Right renal cortex interstitium (tissue), 3 donors: ENCODE measurements at places on chromosomes 7 and 10.
A peak's percentile ranks its signal among the peaks of the same experiment; 100 is the strongest.

GRCh38 chr7:17436126-17436525 is 137.7 kb downstream of the AHR start:
- DNase-seq, result no peak

DNA sequence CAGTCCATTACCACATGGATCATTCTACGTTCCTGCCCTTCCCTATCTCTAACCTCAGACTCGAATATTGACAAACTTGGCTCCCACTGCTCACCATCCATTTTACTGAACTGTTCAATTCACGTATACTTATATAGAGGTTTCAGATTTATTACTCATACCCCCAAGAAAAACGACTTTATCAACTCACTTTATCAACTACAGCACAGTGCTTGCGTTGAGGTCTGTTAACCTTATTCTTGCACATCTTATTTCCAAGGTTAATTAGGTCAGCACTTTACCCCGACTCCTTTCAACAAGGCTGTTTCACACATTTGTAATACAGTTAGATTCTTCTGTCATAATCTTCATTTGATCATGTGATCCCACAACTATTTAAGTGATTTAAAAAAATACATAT is 162.3 kb upstream of the AHR start:
- no peak for DNase-seq

- DNase-seq, result no peak
These were observed 202.1 kb downstream of the HECW1 start for GRCh38 chr7:43314379-43315158.

GRCh38 chr10:47042780-47043750 is 131.8 kb downstream of the PTPN20 start:
- DNase-seq, result no peak

DNA sequence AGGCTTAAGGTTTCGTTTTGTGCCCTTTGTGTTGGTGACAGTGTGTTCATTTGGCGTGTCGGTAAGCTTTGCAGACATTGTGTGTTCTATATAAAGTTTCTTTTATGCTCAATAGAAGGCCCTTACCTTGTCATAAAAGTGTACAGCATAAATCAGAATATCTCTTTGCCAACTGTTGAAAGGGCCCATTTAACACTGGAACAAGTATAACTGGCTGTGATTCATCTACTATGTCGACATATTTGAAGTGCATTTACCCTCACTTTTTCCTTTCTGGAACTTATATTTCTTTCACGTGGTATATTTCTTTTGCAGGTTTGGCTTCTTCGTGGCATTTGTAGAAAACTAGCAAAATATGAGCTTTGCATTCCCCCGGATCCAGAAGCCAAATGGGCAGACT is 32.7 kb downstream of the EEPD1 start:
- no peak for DNase-seq

DNA sequence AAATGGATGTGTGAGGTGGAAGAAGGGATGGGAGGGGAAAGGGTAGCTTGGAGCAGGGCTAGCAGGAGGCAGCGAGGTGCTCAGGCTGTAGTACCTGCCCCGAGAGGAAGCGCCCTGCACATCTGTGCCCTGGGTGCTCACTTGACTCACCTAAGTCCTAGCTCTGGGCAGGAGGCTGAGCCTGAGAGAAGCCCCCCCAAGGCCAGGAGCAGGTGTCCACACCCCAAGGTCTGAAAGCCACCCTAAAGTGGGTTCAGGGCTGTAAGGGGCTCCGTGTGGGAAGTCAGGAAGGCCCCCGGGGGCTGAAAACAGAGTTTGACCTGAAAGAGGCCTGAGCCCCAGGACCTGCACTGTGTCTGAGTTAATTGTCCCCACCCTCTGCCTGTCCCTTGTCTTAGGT is 95.8 kb upstream of the PODXL start:
- no peak for DNase-seq

GRCh38 chr10:73439605-73440312 is 6.4 kb upstream of the MSS51 start:
- no peak for DNase-seq

DNA sequence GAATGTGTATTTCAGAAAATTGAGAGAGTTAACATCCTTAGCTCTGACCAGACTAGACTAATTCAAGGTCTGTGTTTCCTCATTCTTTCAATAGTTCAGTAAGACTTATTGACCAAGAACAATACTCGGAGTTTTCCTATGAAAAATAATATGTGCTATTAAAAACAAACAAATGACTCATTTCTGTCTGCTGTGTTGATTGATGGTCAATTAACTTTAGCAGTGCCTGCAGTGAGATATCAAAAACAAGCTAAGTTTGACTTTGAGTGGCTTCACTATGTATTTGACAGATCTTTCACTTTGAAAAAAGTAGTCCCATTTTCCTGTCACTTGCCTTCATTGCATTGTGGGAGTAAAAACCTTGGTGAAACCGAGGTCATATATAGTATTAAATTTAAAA is 91.0 kb downstream of the GNAT3 start:
- no peak for DNase-seq

GRCh38 chr10:78511324-78512204 is 477.9 kb downstream of the RPS24 start:
- no peak for DNase-seq

DNA sequence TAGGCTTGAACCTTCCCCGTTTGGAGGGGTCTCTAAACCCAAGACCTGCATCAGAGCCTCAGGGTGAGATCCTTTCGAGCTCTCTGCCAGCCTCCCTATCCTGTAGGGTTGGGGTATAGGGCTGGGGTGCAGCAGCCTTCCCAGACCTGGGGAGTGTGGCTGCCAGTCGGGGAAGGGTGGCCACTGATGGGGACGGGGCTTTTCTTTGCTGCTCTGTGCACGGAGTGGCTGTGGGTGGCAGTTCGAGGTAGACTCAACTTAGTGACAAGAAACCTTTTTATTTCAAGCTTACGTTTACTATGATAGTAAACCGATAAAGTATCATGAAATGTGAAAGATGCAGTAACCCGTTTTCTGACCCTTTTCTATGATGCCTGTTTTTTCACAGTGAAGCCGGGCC is 13.0 kb downstream of the ZNF316 start:
- DNase-seq, result no peak

DNA sequence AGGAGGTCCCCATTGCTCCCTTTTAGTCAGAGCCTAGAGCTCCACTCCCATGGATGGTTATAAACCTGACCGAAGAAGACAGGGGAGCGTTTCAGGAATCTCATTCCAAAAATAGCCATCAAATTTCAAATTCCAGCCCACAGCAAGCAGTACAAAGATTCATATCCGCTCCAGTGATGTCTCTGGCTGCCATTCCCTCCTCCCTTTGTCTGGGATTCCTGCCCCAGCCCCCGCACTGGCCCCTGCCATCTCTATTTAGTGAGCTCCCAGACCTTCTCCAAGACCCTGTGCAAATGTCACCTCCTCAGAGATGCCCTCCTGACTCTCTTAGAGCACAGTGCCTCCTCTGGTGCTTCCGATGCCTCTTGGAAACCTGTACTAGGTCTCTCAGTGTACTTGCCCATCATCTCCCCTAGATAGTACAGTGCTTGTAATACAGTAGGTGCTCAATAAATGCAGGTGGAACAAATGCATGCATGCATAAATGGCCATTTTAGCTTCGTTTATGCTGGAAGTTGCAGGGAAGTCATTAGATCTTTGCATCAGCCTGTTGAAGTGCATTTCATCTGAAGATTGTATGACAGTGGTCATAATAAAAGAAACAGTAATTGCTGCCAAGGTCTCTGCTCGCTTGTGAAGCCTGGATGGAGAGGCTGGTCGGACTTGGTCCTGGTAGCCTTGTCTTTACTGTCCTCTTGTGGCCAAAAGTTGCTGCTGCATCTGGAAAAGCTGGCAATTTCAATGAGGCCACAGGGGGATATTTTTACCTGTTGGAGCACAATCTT is 32.0 kb upstream of the HABP2 start:
- peak; percentile 60 for DNase-seq

DNA sequence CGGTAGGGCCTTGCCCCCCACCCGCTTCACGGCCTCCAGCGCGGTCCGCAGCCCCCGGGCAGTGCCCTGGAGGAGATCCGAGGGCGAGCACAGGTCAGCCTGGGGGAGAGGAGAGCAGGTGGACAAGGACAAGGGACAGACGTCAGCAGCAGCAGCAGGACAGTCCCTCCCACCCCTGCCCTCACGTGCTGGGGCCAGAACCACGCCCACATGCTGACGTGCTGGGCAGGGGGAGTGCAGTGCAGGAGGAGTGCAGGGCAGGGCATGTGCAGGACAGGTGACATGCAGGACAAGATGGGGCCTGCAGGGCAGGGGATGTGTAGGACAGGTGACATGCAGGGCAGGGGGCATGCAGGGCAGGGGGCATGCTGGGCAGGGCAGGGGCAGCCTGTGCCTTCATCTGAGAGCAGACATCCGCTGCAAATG is 1.5 kb upstream of the SAP25 start:
- DNase-seq, result no peak

DNA sequence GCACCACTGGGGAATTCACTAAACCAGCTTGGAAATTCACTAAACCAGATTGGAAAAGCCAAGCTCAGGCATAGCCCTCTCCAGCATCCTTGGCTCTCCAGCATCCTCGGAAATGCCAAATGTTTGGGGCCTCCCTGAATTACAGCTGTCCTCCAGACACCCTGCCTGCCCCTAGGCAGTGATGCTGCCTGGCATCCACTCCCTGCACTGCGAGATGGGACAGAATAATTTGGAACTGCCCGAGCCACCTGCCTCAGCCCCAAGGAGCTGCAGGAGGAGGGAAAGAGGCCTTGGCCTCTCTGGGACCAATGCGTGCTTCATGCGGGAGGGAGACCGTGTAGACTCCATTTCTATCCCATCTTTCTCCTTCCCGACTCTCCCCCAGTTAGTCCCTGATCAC is 64.3 kb downstream of the INSIG1 start:
- DNase-seq, result no peak

DNA sequence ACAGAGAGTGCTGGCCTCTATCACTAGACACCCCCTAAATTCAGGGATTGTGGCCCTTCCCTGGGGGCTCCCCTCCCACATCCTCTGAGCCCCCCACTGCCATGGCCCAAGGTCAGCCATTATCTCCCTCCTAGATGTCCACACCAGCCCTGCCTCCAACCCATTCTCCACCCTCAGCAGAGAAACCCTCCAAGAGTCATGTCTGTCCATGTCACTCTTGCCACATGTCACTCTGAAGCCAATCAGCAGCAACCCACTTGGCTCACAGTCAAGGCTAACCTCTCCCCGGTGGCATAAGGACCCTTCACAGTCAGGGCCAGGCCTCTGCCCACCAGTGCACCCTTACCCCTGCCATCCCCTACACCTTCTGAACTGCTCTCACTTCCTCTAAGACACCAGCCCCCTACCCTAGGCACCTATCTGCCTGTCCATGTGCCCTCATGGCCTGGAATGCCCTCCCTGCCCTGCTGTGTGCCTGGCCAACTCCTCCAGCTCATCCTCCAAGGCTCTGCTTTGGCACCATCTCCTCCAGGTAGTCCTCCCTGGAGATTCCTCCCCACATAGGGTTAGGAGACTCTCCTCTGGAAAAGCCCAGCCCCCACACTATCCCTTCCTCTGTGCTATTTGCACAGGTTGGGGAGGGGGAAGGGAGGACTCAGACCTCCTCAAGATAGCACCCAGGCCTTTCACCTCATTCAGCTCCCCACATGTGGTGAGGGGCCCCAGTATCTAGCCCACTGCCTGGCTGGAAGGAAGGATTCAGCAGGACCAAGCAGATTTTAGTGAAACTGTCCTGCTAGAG is 83.7 kb downstream of the GRID1 start:
- no peak for DNase-seq

GRCh38 chr10:14162629-14163344 is 167.9 kb downstream of the FRMD4A start:
- DNase-seq, result no peak

GRCh38 chr7:128370491-128370890 is 9.0 kb upstream of the PRRT4 start:
- DNase-seq, result no peak

DNA sequence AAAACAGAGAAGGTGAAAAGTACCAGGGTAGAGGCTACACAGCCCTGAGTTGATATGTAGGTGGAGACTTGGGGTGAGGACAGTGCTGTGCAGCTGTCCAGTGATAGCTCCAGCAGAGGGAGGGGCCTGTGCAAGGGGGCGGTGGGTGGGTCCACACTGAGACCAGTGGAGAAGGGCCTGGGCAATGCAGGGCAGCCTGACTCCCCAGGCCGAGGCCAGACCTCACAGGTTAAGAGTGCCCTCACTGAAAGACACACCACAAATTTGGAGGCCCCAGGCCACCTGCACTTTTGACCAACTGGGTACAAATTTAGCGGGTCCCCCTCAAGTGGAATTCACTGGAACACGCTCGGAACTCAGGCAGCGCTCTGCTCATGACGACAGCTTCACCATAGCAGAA is 6.7 kb upstream of the RASGEF1A start:
- DNase-seq, result no peak

DNA sequence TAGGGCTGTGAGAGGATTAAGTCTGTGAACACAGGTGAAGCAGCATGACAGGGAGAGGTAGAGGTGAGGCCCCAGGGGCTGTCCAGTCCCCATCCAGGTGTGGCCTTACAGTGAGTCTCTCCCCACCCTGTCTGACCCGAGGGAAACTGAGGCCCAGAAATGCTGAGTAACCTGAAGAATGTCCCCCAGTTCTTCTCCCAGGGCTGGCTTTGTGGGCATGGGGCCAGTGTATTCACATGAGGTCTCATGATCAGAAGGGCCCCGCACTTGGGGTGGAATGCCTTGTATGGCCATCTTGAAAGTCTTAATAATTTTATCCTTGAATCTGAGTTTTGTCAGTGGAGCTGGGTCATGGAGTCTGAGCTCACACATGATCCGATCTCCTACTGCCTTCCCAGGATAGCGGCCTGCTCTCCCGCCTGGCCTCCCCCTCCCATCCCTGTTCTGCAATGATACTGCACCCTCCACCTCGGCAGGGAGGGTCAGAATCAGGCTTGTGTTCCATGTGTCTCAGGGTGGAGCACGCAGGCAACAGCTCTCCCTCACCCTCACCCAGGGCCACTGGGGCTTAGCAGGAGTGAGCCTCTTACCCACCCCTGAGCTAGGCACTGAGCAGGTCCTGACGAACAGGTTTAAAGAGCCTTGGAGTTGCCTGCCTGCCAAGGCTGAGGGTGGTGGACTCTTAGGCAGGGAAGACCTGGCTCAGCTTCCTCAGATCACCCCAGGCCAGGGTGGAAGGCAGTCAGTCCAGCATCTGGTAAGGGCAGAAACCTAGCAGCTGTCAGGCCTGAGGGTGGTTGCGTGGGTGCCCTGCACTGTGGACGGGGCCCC is 41.4 kb upstream of the NPFFR1 start:
- DNase-seq, result no peak

- DNase-seq, result no peak
These were observed 7.4 kb downstream of the MAD1L1 start for GRCh38 chr7:2225336-2225735.
